ENCODE measurements at places on chromosomes 12 and 14.
A peak's percentile ranks its signal among the peaks of the same experiment; 100 is the strongest.

- DNase-seq, result no peak
Measured at GRCh38 chr12:26196421-26196716, 996 bp downstream of the SSPN start.

- no peak for DNase-seq
Measured at GRCh38 chr12:51548241-51548640, 42.8 kb upstream of the SCN8A start.

DNA sequence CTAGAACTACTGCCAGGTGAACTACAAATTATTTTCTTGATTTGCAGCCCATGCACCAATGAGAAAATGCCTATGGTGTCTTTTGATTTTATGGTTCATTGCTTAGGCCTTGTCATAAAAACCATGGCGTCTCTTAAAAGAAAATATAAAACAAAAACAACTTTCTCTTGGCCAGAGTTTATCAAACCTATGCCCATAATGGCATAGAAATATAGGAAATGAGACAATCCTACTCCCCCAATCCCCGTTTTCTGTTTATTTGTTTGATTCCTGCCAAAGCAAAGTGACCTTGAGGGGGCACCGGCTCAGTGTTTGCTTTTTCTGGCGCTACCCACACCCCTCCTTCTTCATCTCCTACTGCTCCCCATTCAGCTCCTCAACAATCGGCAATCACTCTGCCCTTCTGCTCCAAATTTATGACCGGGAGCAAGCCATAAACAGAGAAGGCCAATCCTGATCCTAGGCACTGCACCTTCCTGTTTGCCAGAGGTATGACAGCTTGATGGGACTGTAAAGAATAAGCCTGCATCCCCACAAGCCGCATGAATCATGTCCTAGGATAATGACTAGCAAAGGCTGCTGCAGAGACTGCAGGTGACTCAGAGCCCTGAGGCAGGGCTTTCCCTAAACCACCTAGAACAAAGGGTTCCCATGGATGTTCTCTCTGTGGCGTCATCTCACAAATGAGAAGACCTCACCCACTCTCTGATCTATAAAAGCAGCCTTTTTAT, 874.9 kb downstream of the NRXN3 start:
- peak; percentile 87 for DNase-seq

DNA sequence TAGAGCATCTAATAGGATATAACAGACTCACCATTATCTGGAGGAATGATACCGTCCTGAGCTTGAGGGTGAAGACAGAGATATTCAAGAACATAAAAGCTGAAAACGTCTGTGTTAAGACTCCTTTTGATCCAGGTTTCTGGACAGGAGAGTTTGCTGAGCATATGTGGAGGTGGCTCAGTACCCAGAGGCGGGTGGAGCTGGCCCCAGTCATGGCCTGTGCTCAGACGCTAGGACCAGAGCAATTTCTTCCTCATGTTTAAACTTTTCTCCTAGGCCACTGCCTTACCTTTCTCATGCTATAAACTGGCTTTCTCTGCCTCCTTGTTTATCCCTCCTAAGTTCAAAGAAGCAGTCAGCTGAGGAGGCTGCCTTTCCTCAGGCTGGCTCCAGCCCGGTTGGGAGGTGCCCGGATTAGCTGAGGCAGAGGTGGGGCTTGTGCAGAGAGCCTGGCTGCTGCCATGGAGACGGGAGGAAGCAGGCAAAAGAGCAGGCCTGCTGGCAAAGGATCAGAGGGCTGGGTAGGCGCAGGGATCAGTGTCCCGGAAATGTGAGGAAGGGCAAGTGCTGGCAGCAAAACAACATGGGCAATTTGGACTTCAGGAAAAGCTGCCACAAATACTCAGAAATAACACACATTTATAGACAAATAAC, 13.7 kb downstream of the COA8 start:
- peak; percentile 97 for DNase-seq

DNA sequence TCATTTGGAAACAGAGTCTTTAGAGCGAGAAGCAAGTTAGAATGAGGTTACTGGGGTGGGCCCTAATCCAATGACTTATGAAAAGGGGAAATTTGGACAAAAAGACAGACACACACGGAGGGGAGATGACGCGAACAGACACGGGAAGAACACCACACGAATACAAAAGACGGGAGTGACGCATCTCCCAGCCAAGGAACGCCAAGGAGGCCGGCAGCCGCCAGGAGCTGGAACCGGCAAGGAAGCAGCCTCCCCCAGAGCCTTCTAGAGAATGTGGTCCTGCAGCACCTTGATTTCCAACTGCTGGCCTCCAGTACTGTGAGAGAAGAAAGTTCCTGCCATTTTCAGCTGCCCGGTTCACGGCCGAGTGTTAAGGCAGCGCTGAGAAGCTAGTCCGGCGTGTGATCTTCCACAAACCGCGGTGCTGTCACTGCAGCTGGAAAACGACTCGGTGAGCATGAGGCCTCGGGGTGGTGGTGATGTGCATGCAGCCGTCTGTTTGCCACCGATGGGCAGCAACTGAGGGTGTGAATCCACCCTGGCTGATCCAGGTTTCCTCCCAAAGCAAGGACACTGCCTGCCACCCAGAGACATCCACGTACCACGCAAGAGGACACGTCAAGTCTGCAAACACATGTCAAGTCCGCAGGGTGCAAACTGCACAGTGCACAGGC, 124.5 kb downstream of the NCOR2 start:
- no peak for DNase-seq

DNA sequence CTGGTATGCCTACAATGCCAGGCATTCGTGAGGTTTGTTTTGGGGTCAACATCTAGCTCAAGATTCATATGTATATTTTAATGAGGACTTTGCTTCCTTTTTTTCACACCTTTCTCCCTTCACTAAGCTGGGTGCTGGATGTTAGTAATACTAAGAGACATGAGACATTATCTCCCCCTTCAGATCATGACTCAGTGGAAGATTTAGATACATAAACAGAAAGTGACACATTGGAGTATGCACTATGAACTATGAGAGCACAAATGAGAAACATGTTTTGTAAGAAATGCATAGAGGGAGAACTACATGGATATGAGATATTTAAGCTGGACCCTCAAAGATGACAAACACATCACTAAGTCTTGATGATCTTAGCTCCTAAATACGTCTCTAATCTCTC, 286.3 kb downstream of the RPAP3 start:
- DNase-seq, result peak; percentile 20

GRCh38 chr12:130754234-130754901, 38.3 kb upstream of the RIMBP2 start:
- DNase-seq, result no peak

GRCh38 chr12:52772188-52772587, 5.0 kb downstream of the KRT76 start:
- no peak for DNase-seq

- DNase-seq, result no peak
Measured at GRCh38 chr14:78048120-78048519, 122.1 kb upstream of the NRXN3 start.

GRCh38 chr12:41709012-41709411, 435.7 kb downstream of the GXYLT1 start:
- DNase-seq, result no peak

GRCh38 chr12:70664465-70664881, 27.2 kb upstream of the PTPRB start:
- no peak for DNase-seq

DNA sequence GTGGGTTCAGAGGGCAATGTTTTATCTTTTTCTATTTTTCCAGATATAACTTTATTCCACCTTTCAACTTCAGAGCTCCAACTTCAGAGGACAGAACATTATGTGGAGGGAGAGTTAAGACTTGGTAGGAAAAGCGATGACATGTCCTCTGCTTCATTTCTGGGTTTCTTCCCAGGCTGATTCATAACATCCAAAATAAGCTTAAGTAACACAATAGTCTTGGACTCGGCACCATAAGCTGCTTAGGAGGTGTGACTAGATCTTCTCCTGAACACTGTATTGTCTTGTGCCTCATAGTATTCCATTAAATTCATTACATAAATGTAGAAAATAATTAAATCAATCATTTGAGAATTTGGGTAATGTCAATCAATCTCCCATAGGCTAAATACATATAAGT, 95.5 kb upstream of the PDE3A start:
- DNase-seq, result no peak

DNA sequence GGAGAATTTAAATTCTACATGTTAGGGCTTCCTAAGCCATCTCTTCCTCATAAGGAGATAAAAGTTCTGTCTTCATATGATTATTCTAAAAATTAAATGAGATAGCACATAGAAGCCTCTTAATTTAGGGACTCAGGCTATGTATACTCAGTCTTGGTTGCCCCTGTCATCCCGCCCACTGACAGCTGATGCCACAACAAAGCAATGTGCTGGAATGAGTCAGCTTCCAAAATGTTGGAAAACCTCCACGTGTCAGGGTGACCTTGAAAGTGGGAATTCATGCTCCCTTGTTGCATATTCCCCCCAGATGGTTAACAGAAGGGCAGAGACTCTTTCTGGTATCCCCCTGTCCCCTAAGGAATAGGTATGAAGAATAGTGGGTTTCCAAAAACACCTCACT, 238.0 kb upstream of the DDHD1 start:
- peak; percentile 33 for DNase-seq

DNA sequence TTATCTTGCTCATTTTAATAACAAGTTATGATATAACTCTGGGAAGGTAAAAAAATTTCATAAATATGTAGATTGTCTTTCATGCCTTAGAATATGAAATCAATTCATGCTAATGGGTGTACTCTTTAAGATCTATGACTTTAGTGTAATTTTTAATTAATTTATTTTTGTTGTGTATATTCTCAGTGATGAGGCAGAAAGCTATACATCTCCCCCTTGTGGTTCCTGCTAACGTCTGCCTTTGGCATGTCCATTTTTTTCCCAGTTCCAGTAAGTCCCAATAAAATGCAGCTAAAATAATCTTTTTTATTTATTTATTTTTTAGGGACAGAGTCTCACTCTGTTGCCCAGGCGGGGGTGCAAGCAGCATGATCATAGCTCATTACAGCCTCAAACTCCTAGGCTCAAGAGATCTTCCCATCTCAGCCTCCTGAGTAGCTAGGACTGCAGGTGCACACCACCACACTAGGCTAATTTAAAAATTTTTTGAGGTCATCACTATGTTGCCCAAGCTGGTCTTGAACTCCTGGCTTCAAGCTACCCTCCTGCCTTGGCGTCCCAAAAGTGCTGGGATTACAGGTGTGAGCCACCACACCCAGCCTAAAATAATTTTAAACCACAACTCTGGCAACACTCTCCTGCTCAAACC, 3.3 kb upstream of the CHURC1 start:
- DNase-seq, result peak; percentile 50

GRCh38 chr14:93318927-93319326, 13.9 kb downstream of the BTBD7 start:
- DNase-seq, result no peak

- DNase-seq, result no peak
Measured at GRCh38 chr12:92186038-92186470, 40.4 kb upstream of the BTG1 start.

DNA sequence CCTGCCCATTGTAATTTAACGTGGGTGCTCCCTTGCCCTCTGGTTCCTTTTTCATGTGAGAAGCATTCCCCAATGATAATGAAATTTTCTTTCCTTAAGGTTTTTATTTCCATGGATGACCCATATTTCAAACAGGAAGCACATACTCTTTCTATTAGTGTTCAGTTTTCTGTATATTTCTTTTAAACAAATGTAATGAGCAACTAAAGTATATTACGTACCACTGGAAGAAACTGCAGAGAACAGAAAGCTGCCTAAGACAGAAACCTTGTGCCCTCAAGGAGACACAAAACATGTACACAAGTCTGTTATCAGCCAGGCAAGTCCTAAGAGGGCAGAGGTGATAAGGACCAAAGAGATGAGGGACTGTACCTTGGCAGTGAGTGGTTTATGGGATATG, 414.9 kb downstream of the ETNK1 start:
- no peak for DNase-seq

DNA sequence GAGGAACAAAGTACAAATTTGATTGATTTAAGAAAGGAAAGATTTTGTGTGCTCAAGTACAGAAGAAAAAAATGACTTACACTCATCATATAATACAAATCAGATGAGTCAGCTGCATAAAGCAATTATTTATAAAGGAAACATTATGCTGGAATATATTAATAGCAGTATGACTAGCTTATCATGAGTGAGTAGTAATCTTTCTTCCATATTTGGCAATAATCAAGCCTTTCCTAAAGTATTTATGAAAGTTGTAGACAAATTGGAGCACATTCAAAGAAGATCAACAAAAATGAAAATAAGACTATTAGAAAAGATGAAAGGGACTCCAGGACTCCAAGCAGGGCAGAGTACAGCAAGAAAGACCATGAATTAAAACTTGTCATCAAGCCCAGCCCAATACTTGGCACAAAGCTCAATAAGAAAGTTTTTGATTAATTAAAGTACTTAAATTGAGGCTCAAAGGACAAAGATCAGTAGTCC, 32.8 kb downstream of the CCER1 start:
- DNase-seq, result peak; percentile 25

- DNase-seq, result peak; percentile 79
Measured at GRCh38 chr14:61569812-61570548, 125.3 kb upstream of the HIF1A start.

- no peak for DNase-seq
Measured at GRCh38 chr14:57848353-57848752, 17.5 kb downstream of the SLC35F4 start.

GRCh38 chr12:104520242-104520900, 63.6 kb downstream of the CHST11 start:
- DNase-seq, result peak; percentile 11

DNA sequence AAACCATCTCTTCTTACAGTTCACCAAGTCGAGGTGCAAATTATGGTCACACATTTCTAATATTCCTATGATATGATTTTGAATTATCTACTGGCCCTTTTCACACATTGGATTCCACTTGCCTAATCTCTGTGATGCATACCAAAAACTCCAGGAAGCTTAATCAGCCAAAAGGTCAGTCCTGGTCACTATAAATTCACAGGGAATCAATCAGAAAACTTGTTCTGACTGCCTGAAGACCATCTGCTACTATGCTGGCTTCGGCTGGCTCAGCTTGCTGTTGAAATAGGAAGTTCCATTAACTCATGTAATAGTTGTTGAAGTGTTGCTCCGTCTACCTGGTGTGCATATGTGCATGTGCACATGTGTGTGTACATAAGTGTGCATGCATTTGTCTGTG, 142.8 kb upstream of the FLRT2 start:
- DNase-seq, result no peak

DNA sequence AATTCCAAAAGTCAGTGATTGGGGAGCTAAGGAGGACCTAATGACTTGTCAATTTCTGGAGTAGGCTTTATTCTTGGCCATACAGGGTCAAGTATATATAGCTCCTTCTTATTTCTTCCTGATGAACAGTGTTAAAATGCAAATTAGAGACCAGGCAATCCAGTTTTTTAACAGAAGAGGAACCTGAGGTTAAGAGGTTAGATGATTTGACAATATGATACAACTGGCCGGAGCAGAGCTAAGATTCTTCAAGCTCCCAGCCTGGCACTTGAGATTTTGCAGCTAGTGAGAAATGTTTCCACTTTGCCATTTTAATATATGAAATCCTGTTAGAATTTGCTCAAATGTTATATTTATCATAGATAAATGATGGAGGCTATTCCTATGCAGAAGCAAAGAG, 204.0 kb downstream of the SSPN start:
- DNase-seq, result no peak

DNA sequence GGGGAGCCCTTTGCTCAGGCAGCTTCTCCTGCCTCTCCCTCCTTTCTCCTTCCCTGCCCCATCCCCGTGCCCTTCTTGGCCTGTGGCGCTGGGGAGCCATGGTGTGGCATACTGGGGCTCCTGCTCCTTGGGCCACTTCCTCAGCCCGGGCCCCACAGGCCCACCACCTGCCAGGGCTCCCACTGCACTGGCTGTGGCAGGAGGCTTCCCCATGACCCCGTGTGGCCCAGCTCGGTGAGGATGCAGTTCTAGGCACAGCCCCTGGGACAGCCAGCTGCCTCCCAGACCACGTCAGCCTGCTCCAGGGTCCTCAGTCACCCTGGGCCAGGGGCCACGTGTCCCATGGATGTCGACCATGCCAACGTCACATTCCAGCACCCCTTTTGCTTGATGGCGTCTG, 13.0 kb upstream of the AMN start:
- no peak for DNase-seq
